Retinal pigment epithelial cell (primary cell): ENCODE measurements at places on chromosomes 6 and 20.
A peak's percentile ranks its signal among the peaks of the same experiment; 100 is the strongest.

GRCh38 chr20:39778847-39779604 is 816.9 kb downstream of the DHX35 start:
- DNase-seq, result no peak

- DNase-seq, result no peak
Observed at GRCh38 chr6:169966312-169967181, 215.1 kb downstream of the ERMARD start.

DNA sequence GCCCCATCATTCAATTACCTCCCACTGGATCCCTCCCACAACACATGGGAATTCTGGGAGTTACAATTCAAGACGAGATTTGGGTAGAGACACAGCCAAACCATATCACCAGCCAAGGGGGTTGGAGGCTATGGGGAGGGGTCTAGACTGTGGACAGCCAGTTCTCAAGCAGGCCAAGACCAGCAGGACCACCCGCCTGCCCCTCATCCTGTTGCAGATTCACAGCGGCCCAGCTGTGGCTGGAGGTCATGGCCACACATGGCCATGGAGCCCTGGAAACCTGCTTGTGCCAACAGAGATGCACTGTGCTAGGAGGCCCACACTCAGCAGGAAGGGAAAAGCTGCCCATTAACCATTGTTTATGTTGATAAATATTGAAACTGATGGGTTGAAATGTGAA is 240.5 kb downstream of the TTLL2 start:
- no peak for DNase-seq

DNA sequence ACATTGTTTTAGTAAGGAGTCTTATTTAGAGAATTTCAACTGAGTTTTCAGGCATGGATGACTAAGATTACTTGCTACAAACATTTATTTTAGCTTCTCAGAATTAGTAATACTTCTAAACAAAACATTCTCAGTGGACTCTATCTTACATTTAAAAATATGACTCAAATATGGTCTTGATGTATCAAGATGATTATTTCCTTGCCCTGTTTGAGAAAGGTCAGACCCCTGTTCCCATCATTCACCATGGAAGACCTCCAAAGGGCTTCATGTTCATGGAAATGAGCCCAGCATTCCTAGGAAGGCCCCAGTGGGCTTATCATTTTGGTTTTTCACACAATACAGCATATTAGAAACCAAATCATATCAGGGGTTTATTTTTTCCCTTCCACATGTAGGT is 24.6 kb upstream of the TRPC4AP start:
- no peak for DNase-seq

DNA sequence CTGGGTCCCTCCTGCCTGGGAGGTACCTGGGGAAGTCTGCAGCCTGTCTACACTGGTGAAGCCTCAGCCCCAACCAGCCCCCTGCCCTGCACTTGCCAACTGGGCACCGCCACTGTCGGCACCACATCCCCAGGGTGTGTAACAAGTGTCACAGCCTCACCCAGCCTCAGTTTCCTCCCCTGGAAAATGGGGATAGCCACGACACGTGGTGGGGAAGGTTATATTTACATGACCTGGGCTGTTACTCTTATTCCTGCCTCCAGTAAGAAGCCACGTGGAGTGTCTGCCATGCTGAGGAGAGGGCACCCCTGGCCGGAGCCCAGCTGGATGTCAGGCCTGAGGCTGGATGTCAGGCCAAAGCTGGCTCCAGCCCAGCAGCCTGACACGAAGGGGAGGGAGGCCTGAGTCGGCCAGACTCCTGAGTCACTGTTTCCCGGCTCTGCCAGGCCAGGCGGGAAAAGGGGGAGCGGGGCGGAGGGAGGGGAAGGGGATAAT is 44.9 kb downstream of the SNAI1 start:
- DNase-seq, result peak; percentile 69

- DNase-seq, result no peak
Observed at GRCh38 chr6:167988154-167988495, 9.3 kb upstream of the KIF25 start.

- DNase-seq, result no peak
Observed at GRCh38 chr20:48738399-48739304, 89.1 kb downstream of the PREX1 start.

DNA sequence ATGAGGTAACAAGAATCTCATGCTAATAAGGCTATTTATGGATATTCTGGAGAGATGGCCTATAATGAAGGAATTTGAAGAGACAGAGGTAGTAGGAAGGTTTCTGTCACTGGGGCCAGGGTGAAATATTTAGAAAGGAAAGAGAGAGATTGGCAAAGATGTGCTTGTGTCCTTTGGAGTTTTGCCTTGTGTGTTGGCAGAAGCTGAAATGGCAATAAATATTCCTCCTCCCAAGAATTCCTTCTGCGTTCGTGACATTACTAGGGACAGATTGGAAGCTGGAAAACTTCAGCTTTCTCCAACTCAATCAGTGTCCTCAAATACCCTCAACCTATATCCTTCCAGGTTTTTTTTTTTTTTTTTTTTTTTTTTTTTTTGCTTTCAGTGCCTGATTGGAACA is 6.3 kb downstream of the SAMD5 start:
- no peak for DNase-seq

GRCh38 chr20:6081236-6081635 is 27.4 kb upstream of the LRRN4 start:
- DNase-seq, result no peak

GRCh38 chr6:158763434-158764182 is 55.6 kb downstream of the EZR start:
- DNase-seq, result peak; percentile 70
